ENCODE measurements at places on chromosomes 1 and 21.

DNA sequence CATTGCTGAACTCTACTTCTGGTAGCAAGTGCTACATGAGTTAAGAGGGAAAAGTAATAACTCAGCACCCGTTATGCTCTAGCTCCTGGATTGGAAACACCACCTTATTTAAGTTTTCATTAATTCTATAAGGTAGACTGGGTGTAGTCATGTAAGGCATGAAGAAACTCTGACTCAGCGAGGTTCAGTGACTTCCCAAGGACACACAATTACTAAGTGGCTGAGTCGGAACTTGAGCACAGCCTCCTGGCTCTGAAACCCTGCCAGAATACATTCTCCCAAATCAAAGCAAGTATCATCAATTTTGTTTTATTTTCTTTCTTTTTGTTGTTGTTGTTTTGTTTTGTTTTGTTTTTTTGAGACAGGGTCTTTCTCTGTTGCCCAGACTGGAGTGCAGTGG lies 29.1 kb upstream of the SCCPDH start:
- DNase-seq: no peak

DNA sequence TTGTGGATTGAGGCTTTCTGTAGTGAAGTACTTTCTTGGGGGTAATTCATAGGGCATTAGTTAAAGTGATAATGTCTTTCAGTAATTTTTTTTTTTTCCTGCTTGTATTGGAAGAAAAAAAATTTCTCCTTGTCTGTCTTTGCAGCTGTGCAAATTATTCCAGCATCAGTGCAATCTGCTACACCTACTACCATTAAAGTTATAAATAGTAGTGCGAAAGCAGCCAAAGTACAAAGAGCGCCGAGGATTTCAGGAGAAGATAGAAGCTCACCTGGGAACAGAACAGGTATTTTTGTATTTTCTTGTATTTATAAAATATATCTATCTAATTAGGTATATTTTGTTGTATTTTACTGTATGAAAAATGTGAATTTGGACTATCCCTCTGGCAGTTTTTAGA lies 29.3 kb downstream of the GABPA start:
- no peak for DNase-seq

- no peak for DNase-seq
Measured at GRCh38 chr1:42469727-42470126, 6.6 kb downstream of the CCDC30 start.

- DNase-seq: peak; percentile 40
Measured at GRCh38 chr1:15923241-15923640, 52.7 kb downstream of the ZBTB17 start.

DNA sequence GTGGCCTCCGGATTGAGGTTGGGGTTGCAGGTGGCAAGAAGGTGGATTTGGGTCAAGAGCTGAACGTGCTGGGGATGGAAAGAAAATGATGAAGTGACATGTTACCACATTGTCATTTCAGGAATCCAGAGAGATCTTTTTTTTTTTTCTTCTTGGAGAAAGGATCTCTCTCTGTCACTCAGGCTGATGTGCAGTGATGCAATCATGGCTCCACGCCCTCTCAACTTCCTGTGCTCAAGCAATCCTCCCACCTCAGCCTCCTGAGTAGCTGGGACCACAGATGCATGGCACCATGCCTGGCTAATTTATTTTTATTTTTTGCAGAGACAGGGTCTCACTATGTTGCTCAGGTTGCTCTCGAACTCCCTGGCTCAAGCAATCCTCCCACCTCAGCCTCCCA lies 80.6 kb downstream of the GON4L start:
- DNase-seq: no peak

DNA sequence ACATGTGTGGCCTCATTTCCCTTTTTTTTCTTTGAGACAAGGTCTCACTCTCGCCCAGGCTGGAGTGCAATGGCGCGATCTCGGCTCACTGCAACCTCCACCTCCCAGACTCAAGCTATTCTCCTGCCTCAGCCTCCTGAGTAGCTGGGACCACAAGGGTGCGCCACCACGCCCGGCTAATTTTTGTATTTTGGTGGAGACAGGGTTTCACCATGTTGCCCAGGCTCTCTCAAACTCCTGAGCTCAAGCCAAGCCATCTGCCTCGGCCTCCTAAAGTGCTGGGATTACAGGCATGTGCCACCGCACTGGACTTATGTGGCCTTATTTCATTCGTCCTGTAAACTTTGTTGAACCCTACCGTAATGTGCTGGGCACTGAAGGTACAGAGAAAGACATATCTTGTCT lies 569 bp upstream of the WARS2 start:
- no peak for DNase-seq

- peak; percentile 75 for DNase-seq
Measured at GRCh38 chr1:179091691-179092165, 9.9 kb downstream of the TOR3A start.

DNA sequence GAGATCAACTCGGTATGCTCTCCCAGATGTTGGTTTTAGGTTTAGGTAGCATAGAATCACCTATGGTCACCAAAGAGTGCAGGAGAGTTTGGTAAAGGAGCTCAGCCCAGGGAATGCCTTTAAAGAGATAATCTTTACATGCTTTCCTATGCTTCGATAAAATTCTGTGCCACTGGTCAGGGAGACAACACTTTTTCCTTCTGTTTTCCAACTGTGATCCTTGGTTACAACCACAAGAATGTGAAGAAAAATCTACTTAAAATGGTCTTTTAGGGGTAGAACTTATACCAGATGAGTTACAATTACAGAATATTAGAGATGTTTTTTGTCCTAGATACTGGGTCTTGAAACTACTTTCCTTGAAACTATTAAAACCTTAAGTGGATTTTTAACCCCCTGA lies 895.6 kb downstream of the TTLL7 start:
- no peak for DNase-seq

DNA sequence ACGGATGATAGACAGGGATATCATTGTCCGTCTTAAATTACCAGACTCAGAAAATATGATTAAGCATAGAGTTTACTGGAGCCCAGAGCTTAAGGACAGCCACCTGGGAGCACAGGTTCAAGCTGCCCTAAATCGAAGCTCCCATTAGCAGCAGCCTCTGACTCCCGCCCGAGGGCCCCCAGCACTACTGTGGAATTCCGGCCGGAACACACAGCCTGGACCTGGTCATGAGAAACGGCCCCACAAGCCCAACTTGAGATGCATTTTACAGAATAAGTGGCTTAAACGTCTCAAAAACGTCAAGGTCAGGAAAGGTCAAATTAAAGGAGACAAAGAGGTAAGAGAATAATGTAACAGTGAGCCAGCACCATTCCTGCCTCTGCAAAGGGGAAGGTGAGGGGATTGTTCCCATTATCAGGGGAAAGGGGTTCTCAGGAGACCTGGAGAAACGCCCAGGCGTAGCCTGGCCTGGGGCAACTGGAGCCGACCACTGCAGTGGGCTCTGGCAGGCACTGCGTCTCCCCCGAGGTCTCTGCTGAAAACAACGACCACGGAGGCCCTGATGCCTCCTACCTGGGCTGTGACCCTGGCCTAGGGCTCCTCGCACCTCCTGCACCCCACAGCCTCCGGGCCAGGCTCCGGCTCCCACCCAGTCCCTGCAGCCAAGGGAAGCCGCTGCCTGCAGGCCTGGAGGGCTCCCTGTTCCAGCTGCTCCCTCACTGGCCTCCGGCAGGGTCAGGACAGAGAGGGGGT lies 11.5 kb upstream of the COL6A1 start:
- DNase-seq: no peak
